ENCODE measurements at places on chromosomes 12 and 14.

DNA sequence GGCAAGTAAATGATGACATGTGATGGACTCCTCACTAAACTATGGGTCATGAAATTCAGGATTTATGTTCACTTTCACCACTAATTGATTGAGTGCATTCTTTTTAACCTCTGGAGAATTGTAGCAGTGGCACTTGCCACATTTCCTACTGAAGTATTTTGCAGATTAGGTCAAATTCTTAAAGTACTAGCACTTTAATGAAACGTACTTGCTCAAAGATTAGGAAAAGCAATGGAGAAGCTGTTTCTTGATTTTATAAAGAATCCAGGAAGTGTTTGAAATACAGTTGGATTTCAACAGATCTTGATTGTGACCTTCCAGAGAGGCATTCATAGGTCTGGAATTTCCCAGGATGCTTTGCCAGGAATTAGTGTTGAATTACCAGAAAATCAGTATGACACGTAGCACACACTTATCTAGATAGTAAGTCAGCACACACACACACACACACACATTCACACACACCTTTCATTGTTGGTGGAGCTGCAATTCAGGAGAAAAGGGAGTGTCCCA is 162.6 kb downstream of the MYRFL start:
- DNase-seq: no peak

GRCh38 chr14:71652368-71652767 is 279.9 kb upstream of the RGS6 start:
- DNase-seq: no peak

DNA sequence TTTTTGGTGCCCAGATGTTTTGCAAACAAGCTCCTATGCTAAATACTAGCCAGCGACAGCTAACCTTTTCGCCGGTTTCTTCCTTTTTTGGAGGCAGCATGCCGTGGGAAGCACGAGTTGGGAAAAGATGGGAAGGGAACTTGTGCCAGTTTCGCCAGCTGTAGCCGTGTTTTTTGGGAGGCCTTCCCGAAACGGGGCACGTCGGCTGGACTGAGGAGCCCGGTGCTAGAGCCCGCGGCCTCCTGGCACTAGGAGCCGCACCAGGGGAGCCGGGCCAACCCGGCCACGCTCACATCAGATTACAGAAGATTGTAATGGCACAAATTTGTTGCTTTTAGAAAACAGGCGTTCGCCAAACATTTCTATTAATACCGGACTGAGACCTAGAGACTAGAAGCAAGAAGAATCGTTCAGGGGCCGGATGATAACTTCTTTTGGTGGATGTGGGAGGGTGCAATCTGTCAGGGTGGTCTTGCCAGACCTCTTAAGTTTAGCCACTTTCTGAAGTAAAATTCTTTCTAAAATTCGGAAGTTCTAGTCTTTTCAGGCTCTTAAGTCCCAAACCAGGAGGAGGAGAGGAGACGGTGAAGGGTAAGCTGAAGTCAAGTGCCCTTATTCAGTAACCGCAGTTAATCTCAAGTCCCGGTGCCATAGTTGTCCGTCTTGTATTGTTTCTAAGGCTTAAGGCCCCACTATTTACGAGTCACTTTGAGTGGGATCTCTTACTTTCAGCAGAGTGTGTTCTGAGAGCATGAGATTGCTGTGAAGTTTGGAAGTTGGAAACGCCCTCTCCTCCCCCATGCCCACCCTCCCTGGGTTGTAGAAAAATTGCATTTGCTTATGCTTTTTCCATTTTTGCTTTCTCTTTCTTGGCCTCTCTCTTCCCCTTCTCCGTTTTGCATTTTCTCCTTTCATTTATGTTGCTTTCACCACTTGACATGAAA is 1.3 kb downstream of the RASSF3 start:
- DNase-seq: no peak

DNA sequence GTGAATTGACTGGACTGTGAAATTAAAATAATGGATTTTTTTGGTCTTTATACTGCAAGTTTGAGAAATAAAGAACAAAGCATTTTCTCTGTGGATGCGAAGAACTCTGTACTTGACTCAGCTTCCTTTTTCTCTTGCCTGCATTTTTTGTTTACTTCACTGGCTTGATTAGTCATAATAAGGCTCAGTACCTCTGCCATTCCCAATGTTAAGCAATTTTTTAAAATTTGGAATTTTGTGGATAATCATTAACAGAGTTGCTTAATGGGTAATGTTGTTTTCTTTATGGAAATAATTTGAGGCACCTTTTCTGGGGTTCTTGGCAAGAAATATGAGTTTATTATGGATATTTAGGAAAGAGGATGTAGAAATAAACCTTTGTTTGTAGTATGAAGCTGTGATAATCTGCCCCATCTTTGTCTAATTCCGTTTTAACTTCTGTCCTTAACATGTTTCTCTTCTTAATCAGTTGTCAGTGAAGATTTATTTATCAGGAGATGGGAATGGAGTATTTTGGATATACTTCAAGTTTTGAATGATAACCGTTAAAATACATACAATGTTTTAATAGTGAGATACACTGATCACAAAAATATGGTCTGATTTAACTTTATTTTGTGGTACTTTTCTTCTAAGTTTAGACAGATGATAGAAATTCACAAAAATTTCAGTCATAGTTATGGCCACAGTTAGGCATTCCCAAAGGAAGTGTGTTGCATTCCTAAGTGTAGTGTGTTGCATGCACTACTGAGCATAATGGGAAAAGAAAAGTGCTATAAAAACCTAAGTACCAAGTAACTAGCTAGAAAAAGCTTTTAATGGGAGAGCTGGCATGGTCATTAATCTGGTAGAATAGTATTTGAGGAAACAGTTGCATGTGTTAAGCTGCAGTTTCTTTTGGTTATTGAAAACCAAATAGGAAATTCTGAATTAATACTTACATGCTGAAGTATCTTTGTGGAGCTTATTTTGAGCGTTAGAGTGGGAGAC is 27.7 kb downstream of the WNK1 start:
- no peak for DNase-seq

Data from esophagus squamous epithelium (tissue), 5 donors.